ENCODE measurements at places on chromosomes 12 and 14. TPM values are rescaled to one million over a fixed set of nuclear protein-coding genes. Genes with fewer than 3 reads are reported as not detected.

DNA sequence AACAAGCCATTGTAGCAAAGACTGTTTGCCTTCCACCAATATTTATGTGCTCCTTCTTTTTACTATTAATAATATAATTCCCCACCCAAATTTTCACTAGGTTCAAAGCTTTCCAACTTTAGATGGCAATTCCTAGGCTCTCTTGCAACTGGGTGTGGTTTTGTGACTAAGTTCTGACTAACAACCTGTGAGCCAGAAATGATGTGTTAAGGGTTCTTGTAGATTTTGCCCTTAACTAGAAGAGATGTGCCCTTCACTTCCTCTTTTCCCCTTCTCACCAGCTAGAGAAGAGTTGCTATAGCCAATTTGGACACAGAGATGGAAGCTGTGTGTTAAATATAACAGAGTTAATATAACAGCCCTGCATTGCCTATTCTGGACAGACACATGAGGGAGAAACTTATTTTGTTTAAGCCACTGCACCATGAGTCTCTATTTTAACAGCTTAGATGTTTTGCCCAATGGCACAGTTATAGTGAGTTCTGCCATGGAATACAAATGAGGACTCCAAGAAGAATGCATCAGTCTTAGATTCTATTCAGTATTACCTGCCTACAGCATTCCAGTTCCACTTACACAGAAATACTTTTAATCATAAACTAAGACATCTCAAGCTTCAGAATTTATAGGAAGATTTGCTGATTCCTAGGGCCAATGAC is 216.2 kb downstream of the DUSP6 start:
- DNase-seq: peak; percentile 30

- DNase-seq: no peak
Observed at GRCh38 chr14:32330351-32331111, 1.4 kb downstream of the AKAP6 start.

- DNase-seq: no peak
Observed at GRCh38 chr12:51188359-51189051, 15.6 kb upstream of the TFCP2 start.

VRTN gene
- not detected for total RNA-seq

MYRFL gene
- total RNA-seq: not detected

- DNase-seq: no peak
Observed at GRCh38 chr14:35438910-35439713, 34.6 kb upstream of the NFKBIA start.

DNA sequence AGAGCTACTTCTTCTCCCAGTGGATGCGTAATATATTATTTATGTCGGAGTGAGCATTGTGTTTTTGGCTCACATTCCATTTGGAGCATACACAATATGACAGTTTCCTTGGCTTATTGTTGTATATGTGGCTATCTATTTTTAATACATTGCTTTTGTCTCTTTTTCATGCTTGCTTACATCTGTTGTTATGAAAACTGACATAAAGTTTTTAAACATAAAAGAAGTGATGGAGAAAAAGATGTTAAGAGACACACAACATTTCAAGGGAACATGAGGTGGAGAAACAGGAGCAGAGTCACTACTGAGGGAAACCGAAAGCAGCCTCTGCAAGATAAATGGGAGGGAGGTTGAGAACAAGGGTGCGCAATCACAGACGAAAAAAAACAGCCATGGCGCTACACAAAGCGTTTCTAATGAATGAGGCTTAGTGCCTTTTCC is 228.4 kb upstream of the NPAS3 start:
- peak; percentile 16 for DNase-seq

PTGER2 gene
- not detected for total RNA-seq

LUM gene
- not detected for total RNA-seq

CMKLR1 gene
- total RNA-seq: 0.13 TPM

DNA sequence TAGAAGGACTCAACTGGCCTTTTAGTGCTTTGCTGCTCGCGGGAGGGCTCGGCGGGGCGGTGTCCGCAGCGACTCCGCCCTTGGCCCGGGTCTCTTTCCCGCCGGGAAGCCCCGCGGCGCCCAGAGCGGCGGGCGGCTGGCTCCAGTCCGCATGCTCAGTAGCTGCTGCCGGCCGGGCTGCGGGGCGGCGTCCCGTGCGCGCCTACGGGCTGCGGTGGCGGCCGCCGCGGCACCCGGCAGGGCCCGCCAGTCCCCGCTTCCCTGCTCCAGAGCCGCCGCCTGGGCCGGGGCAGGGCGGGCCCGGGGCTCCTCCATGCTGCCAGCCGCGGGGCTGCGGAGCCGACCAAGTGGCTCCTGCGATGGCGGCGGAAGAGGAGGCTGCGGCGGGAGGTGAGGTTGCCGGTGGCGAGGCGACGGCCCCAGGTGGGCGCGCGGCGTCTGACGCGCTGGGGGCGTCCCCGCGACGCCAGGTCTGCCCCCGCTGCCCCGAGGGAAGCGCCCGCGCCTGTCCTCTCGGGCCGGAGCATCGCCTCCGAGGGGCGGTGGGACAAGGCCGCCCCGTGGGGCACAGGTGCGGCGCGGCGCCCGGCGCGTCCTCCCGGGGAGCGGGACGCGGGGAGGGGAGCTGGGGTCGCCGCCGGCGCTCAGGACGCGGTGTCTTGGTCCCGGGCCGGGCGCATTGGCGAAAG is at the start of gene BMAL2:
Gene BMAL2, plus strand, starts transcription at position 123 of the 689 bp plus-strand sequence. Its CDS starts 237 bp downstream, at position 360.
- DNase-seq: peak; percentile 15

- peak; percentile 12 for DNase-seq
Observed at GRCh38 chr14:76267322-76268046, 108.5 kb upstream of the ESRRB start.

ANO2 gene
- total RNA-seq: 29.7 TPM

DNA sequence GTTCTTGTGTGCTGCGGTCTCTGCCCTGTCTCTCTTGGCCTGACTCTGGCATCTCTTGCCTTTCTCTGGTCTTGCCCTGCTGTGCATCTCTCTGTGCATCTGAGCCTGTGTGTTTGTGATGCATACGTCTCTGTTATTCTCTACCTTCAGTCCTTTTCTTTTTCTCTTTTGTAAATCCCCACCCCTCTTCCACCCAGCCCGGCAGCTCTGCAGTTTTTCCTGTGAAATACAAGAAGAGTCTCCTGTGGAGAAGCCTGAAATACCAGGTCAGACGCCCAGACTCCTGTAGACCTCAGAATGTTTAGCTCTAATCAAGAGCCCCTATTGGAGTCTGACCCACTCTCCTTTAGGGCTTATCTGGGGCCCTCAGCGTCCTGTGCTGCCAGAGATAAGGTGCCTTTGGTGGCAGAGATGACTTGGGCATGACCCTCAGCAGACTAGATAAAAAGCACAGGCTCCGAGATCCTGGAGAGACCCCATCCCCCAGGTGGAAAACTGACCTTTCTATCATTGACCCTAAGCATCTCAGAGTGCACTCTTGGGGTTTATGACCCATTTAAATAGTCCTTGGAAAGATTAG is 167.5 kb upstream of the SRRM4 start:
- DNase-seq: no peak

- no peak for DNase-seq
Observed at GRCh38 chr12:44021471-44021971, 185.6 kb downstream of the TMEM117 start.

- peak; percentile 52 for DNase-seq
Observed at GRCh38 chr14:36604757-36605505, 22.5 kb upstream of the NKX2-8 start.

DNA sequence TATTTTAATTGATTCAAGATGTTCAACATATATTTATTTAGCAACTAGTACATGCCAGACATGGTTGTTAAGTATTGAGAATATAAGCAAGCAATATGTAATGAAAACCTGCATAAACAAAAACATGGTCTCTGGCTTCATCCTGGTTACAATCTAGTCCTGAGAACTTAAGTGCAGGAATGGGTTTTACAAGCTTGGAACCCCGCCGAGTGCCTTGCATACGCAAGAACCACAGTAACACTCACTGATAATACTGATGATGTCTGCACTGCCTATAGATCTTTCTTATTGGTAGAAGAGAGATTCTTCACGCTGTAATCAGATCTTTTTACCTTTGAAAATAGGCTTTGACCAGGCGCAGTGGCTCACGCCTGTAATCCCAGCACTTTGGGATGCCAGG is 22.9 kb upstream of the CALM1 start:
- no peak for DNase-seq

- DNase-seq: no peak
Observed at GRCh38 chr14:91277546-91278382, 33.3 kb upstream of the GPR68 start.

DNA sequence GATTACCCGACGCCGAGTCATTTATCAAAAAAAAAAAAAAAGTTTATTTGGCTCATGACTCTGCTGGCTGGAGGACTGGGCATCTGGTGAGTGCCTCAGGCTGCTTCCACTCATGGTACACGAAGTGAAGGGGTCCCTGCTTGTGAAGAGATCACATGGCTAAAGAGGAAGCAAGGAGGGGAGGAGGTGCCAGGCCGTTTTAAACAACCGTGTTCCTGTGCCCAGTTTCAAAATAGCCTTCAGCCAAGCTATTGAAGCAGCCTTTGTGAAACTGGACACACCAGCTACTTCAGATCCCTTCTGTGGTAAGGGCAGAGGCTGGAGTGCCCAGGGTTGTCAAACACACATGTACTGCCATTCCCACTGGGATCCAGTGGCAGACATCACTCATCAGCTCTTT is 7.6 kb downstream of the POP5 start:
- no peak for DNase-seq

DNA sequence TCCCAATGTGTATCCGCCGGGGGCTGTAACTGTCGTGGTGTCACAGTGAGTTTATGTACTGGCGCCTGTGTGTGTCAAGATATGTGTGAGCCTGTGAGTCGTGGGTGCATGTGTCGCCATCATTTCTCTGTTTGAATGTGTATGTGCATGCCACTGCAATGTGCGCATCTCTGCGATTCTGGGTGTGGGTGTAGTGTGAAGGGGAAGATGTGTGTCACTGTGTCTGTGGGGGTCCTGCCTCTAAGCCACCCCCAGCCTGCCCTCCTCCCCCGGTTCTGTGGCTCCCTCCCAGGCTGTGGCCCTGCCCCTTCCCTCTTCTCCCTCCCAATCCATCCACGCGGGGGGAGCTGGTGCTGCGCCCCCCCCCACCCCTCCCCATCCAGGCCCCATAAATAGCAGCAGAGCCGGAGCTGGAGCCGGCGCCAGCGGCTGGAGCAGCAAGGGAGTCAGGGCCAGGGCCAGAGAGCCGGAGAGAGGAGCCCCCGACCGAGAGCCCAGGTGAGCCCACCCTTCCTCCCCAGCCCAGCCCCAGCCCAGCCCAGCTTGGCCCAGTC is at the start of gene CPNE6:
Gene CPNE6, plus strand, starts transcription at position 419 of the 554 bp plus-strand sequence. CDS start 1,375 bp downstream, outside the sequence.
- no peak for DNase-seq

PTPRR gene
- under 0.01 TPM for total RNA-seq

DNA sequence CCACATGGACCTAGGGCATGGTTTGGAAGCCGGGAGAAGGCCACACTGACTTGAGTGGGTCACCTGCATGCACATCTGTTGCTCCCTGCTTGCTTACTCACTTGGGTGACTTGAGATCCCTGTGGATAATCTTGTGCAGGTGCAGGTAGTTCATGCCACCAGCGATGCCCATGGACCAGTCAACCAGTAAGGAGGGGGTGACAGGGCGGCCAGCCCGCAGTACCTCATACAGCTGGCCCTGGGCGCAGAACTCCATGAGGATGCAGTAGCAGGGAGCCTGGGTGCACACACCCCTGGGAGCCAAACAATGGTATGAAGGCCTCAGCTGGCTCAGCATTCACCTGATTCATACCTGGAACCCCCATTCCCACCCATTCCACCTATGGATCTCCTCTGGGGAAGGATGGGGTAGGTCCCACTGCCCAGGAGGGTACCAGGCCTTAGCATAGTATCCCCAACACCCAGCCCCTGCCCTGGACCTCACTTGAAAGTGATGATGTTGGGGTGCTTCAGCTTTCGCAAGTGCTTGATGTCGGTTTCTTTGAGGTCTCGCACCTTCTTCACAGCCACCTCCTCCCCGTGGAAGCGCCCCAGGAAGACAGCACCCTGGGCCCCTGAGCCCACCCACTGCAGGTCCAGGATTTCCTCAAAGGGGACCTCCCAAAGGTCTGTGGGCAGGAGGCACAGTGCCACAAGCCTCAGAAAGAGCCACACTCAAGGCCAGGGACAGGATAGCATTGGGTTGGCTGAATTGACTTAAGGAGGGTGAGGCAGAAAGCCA is 13.1 kb downstream of the MAP3K12 start:
- DNase-seq: no peak

TMEM132C gene
- not detected for total RNA-seq

GRCh38 chr12:4628406-4628805 is 20.4 kb downstream of the AKAP3 start:
- DNase-seq: no peak

DNA sequence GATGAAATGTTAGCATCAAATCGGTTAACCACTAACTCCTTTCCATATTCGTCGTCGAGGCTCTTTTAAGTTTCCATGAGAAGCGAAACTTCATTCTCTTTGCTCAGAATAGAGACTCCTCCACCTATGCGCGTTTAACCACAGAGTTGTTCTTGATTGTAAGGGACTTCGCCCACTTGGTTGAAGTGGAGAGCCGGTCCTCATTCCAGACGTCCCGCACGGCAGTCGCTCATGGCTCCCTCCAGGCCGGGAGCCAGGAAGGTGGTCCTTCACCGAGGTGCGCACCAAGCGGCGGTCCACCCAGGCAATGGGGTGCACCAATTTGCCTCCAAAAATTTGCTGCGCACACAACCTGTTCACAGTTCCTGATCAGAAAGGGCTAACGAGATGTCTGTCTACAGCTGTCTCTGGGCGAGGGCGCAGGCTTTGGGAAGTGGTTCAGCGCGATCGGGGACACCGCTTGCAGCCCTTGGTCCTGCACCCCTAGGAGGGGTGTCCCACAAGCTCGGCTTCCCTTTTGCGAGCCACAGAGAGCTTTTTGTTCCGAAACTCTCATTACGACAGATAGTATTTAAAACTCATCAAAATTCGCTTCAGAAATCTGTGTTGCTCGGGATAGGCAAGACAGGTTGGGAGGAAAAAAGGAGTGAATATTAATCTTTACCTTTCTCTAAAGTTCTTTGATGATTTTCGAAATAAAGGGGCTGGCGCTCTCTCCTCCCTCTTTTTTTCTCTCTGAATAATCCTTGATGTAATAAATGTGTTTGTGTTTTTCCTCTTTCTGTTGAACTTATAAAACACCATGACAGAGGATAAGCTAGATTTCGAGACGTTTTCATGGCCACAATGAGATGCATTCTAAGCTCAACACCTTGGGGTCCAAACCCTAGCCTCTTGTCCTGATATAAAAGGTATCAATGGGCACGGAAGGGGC is 6.4 kb upstream of the ALX1 start:
- DNase-seq: no peak

- DNase-seq: no peak
Observed at GRCh38 chr14:65290830-65291229, 121.7 kb upstream of the FUT8 start.

KRT81 gene
- not detected for total RNA-seq

GRCh38 chr12:55707841-55708694 is at the start of gene ITGA7:
Gene ITGA7, minus strand, starts transcription at chr12:55707904. Its CDS starts 222 bp downstream, at chr12:55707682.
- DNase-seq: no peak

GRCh38 chr14:45526715-45527549 is 273.9 kb upstream of the MIS18BP1 start:
- DNase-seq: no peak
